ENCODE measurements at places on chromosomes 1 and 21.

- no peak for DNase-seq
Measured at GRCh38 chr1:171769171-171769570, 12.3 kb upstream of the METTL13 start.

GRCh38 chr1:3183411-3183810, 114.4 kb downstream of the PRDM16 start:
- no peak for DNase-seq

GRCh38 chr21:42578034-42578433, 64.4 kb downstream of the SLC37A1 start:
- no peak for DNase-seq

GRCh38 chr1:9062021-9062471, 7.4 kb downstream of the SLC2A5 start:
- no peak for DNase-seq

DNA sequence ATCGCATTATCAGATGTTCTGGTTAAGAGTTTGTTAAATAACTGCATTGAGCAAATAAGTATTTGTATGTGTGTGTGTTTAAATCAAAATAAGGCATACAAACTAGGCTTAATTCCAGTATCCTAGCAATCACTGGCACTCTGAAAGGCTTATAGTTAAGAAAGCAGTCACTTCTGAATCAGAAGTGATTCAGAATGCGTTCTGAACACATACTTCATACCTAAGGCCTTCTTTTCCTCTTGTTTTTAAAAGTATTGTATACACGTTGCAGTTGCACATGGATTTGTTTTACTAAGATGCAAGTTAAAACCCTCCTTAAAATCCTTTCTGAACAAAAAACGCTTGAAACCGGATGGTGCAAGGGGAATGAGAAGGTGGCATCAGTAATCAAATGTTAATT, 238.4 kb upstream of the DMRTA2 start:
- no peak for DNase-seq

GRCh38 chr1:41492341-41492848, 7.9 kb upstream of the EDN2 start:
- DNase-seq, result peak; percentile 51

GRCh38 chr1:235709018-235709417, 59.4 kb upstream of the GNG4 start:
- DNase-seq, result no peak

- no peak for DNase-seq
Measured at GRCh38 chr1:179231923-179232322, 2.4 kb upstream of the ABL2 start.

DNA sequence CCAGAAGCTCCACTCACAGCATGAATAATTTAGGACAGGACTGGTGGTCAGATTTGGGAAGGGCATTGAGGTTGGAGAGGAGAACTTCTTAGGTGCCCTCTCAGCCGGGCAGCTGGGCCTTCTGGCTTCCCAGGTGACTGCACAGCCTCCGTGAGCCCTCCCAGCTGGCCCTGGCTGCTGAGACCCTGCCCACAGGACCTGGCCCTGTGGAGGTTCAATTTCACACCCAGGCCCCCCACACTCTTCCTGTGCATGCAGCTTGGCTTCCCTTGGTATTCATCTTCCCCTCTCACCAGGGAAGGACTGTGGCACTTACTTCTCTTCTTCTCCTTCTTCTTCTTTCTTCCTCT, 50.6 kb downstream of the NDUFS5 start:
- no peak for DNase-seq

GRCh38 chr1:43849670-43850069, 83.9 kb upstream of the ARTN start:
- no peak for DNase-seq

DNA sequence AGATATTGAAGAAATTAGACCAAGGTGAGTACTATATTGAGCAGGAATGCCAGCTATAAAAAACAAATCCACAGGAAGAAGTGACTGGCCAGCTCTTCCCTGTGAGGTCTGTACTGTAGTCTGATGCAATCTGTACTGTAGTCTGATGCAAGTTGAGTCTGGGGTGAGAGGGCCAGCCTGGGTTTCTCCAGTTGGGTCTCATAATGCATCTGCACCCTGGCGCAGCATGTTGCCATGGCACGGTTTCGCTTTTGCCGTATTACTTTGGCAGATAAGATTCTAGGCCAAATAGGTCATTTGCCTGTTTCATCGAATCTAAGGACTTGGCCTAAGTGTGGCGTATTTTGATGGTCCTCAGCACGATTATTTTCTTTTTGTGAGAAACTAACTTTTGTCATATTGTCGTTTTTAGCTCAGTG, 24.4 kb upstream of the PGD start:
- DNase-seq, result no peak

GRCh38 chr1:65255656-65256050, 53.7 kb upstream of the DNAJC6 start:
- DNase-seq, result no peak

DNA sequence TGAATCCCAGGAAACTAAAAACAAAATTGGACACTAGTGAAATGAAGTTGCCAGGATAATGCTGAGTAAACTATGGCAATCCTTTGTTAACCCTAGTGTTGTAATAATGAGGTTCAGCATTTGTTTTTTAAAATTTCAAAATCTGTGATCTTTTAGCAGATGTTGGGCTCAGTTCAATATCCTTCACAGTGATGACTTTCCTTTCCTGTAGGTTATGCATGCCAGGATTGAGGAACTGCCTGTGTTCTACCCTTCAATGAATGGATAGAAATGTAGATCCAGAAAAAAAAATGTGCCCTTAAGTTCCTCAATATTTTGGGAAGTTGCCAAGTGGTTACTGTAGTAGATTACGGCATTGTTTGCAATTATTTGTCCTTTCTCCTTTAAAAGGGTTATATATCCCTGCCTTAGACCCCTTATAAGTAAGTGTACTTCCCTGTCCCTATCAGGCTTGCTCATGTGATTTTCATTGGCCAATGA, 35.5 kb upstream of the IRF2BP2 start:
- no peak for DNase-seq

DNA sequence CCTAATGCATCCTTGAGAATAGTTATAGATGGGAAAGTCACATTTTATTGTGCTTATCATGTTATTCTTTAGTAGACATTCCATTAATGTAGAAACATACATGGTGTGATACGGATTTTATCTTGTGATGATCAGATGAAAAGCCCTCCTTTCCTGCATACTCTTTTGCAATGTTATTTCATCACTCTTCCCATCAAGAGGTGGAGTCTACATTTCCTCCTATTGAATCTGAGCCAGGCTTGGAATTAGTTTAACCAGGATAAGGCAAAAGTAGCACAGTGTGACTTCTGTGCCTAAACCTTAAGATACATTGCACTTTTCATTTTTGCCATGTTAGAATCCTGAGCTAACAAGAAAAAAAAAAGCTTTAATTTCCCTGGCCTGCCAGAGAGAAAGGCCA, 393.7 kb upstream of the ST6GALNAC5 start:
- DNase-seq, result no peak

- no peak for DNase-seq
Measured at GRCh38 chr1:189606795-189607476, 870.7 kb downstream of the BRINP3 start.

DNA sequence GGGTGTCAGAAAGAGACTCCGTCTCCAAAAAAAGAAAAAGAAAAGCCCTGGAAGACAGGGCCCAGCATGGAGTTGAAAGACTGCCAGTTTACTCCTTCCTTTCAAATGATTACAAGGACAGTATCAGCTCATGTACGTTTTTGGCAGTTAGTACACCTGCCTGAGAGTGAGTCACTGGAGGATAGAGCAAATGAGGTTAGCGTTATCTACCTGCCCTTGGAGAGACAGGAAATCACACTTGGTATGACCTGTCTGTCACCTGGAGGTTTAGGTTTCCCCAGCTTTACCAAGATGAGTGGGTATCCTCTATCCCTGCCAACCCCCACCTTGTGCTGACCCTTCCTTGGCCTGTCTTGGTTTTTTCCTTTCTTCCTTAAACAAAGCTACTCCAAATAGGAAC, 96.8 kb upstream of the BMP8A start:
- peak; percentile 25 for DNase-seq

- no peak for DNase-seq
Measured at GRCh38 chr1:220527908-220528678, at the start of gene MARK1. MARK1 (plus strand) TSS chr1:220528136; CDS start chr1:220528823, 687 bp downstream.

DNA sequence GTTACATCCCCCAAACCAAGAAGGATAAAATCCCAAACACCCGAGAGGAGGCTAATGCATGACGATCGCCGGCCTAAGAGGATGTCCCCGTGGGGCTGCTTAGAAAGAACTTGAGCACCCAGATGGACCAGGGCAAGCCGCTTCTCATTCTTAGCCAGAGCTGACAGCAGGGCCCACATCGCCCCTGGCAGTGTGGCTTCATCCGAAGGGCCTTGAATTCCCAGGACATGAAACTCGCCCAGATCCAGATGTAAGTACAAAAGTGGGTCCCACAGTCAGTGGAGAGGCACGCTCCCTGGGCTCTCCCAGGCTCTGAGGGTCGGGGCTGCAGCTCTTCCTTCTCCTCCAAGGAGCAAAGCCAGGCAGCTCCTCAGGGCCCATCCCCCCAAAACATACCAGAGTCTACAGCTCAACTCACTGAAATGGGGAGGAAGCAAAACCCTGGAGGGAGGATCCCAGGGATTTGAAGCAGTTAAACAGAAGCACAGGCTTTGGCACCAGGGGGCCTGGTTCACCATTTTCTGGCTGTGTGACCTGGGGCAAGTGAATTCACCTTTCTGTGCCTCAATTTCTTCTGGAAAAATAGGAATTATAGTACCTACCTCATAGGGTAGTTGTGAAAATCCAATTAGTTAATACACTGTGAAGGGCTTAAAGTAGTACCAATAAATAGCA, 85.6 kb downstream of the MAN1C1 start:
- no peak for DNase-seq

- peak; percentile 73 for DNase-seq
Measured at GRCh38 chr1:203629507-203630082, 3.0 kb downstream of the ATP2B4 start.

DNA sequence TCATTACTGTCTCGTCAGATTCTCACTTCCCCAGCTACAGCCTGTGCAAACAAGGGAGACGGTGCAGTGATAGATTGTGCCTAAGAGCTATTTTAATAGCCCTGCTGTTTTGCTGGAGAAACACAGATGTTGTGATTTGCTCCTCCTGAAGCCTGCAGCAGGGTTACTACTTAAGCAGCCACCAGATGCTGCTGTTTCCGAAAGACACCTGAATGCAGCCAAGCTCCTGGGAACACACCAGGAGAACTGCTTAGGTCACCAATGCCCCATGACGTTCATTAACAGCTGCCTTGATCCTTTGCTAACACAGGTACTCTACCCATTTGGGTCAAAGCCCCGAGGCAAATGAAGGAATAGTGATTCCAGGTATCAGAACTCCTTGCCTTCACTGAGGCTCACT, 411.8 kb upstream of the DAB1 start:
- DNase-seq, result no peak
